ENCODE measurements at places on chromosomes 3 and 15.

DNA sequence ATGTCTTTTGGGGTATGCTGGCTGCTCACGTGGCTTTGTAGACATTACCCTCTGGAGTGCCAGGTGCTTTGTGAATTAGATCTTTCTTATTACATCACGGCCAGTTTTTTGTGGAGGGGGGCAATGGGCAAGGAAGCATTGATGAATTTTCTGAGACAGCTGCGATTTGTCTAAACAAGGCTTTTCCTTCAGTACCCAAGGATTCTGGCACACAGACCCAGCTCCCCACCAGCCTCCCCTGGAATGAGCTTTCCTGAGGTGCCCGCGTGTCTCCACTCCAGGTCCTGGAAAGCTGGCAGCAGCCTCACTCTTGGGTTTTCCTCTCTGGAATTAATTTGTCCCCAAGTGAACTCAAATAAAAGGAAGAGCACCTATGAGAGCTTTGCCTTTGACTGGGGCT, 157.6 kb upstream of the CTDSPL start:
- no peak for DNase-seq

- no peak for DNase-seq
Observed at GRCh38 chr15:62444104-62445022, 279.3 kb upstream of the C2CD4B start.

- DNase-seq, result no peak
Observed at GRCh38 chr3:104974316-104974715, 392.4 kb upstream of the ALCAM start.

DNA sequence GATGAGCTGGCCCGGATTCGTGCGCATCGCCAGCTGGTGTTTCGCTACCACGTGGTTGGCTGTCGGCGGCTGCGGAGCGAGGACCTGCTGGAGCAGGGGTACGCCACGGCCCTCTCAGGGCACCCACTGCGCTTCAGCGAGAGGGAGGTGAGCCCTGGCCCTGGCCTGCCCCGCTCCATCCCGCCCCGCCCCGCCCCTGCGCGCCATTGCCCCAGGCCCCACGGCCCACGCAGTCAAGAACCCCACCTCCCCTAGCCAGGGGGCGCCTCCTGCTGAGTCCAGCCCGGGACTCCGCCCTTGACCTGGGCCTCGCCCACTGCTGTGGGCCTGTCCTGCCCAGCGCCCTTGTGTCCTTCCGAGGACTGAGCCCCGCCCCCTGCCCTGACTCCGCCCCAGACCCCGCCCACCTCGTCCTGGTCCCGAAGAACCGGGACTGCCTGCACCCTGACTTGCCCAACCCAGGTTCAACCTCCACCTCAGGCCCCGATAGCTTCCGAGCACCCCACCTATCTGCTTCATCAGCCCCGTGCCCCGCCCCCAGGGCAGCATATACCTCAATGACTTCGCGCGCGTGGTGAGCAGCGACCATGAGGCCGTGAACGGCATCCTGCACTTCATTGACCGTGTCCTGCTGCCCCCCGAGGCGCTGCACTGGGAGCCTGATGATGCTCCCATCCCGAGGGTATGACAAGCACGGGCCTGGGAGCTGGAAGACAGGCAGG, 14.8 kb downstream of the NT5DC2 start:
- DNase-seq, result no peak

DNA sequence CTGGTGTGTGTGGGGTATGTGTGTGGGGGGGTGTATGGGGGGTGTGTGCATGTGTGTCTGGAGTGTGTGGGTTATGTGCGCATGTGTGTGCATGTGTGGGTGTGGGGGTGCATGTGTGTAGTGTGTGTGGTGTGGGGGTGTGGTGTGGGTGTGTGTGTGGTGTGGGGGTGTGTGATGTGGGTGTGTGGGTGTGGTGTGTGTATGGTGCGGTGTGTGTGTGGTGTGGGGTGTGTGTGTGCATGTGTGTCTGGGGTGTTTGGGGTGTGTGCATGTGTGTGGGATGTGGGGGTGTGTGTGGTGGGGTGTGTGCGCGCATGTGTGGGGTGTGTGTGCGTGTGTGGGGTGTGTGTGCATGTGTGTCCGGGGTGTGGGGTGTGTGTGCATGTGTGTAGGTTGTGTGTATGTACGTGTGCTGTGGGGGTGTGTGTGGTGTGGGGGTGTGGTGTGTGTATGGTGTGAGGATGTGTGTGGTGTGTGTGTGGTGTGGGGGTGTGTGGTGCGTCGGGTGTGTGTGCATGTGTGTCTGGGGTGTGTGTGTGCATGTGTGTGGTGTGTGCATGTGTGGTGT, 6.2 kb upstream of the OCA2 start:
- no peak for DNase-seq

GRCh38 chr3:52222319-52223221, 2.9 kb downstream of the TLR9 start:
- no peak for DNase-seq

DNA sequence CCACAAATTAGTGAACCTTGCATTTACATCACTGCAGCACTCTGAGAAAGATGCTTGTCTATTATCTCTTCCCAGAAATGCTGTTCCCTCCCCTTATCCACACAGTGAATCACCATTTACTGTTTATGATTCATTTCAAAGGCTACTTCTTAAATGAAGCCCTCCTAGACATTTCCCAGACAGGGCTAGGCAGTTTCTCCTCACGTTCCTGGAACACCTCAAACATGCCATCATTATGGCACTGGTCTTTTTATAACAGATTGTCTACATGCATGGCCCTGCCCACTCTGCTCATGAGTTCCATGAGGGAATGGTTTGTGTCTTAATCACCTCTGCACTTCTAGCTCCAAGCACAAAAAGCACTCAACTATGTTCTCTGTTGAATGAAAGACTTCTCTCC, 32.2 kb upstream of the TM2D3 start:
- DNase-seq, result no peak

GRCh38 chr15:33067456-33067855, 127.1 kb downstream of the FMN1 start:
- DNase-seq, result no peak

- DNase-seq, result no peak
Observed at GRCh38 chr15:94286583-94286982, 55.2 kb downstream of the MCTP2 start.

DNA sequence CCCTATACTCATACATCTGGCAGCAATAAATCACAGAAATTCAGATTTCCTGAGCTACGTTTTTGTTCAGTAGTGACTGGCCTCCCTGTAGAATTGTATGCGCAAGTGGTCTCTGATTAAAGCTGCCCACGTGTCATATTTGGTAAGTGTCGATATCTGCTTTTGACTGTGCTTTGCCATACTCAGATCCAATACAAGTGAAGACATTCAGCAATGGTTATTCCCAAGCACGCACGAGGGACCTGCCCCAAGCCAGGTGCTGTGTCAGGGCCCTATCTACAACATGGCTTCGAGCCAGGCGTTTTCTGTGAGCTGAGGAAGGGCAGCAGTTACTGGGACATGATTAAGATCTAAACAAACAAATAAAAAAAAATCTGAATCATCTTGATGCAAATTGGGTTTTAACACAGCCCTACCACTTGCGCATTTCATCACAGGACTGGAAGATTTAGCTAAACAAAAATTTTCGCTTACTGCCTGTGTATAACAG, 47.2 kb upstream of the ICE2 start:
- DNase-seq, result no peak

GRCh38 chr3:151047636-151048035, 37.8 kb upstream of the MED12L start:
- DNase-seq, result no peak

DNA sequence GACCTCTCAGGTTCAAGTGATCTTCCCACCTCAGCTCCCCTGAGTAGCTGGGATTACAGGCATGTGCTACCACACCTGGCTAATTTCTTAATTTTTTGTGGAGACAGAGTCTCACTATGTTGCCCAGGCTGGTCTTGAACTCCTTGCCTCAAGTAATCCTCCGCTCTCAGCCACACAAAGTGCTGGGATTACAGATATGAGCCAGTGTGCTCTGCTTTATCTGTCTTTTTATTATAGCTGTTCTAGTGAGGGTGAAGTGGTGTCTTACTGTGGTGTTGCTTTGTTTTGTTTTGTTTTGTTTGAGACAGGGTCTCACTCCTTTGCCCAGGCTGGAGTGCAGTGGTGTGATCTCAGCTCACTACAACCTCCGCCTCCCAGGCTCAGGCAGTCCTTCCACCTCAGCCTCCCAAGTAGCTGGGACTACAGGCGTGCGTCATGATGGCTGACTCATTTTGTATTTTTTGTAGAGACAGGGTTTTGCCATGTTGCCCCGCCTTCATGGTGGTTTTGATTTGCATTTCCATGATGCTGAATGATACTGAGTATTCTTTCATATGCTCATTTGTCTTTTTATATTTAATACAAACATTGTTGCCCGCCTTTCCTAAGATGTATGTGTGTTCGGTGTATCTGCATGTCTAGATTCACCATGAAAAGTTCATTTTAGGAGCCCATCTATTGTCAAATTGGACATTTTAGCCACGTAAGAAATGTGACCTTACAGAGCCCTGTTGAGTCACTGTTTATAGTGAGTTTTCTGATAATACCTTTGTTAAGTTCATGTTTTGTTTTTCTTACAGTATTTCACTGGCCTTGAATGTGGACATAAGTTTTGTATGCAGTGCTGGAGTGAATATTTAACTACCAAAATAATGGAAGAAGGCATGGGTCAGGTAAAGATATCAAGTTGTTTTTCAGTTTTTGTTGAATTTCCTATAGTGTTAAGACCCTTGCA, 80.6 kb downstream of the ARIH1 start:
- no peak for DNase-seq

- no peak for DNase-seq
Observed at GRCh38 chr15:49135342-49135857, 20.0 kb downstream of the COPS2 start.

- DNase-seq, result no peak
Observed at GRCh38 chr3:55369141-55369847, 117.8 kb downstream of the WNT5A start.

GRCh38 chr15:95113041-95113440, 881.7 kb downstream of the MCTP2 start:
- no peak for DNase-seq

GRCh38 chr15:69026355-69026754, 11.9 kb downstream of the NOX5 start:
- no peak for DNase-seq

DNA sequence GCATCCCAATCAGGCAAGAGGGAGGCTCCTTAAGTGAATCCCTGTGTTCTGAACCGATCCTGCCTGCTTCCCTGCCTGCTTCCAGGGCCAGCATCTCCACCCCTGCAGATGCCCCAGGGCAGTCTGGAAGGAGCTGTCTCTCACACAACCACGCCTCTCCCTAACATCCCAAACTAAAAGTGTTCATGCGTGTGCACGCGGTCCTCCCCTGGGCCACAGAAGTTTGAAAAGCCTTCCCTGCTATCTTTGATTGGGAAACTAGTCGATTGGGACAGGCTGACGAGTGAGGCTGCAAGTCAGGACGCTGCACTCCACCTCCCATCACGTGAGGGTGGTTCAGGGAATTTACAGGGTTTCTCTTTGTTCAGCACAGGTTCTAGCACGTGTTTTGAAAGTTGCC, 340.9 kb upstream of the ICE2 start:
- no peak for DNase-seq

DNA sequence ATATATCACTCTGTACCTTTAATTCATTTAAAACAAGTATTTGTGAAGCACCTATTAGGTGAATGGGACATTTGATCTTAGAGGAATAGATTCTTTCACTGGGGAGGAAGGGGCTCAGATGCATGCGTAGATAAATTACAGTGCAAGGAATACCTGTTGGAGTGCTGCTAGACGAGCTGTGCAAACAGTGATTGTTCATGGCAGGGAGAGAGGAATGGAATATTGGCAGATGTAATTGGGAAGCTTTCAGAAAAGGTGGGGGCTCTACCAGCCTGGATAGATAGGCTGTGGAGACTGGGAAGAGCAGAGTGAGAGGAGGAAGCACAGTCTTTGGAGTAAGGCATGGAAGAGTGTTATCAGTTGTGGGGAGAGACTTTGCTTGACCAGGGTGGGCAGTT, 116.8 kb downstream of the AKAP13 start:
- DNase-seq, result no peak

DNA sequence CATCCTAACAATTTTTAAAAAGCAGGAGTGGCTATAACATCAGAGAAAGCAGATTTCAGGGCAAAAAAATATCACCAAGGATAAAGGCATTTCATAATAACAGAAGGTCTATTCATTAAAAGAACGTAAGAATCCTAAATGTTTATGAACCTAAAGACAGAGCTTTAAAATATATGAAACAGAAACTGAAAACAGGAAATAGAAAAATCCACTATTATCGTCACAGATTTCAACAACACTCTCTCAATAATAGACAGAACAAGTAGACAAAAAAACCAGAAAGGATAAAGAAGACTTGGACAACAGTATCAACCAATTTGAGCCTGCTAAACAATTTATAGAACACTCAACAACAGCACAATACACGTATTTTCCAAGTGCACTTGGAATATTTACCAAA, 71.4 kb downstream of the FBXL22 start:
- no peak for DNase-seq

GRCh38 chr3:153785901-153786300, 335.3 kb upstream of the ARHGEF26 start:
- no peak for DNase-seq

DNA sequence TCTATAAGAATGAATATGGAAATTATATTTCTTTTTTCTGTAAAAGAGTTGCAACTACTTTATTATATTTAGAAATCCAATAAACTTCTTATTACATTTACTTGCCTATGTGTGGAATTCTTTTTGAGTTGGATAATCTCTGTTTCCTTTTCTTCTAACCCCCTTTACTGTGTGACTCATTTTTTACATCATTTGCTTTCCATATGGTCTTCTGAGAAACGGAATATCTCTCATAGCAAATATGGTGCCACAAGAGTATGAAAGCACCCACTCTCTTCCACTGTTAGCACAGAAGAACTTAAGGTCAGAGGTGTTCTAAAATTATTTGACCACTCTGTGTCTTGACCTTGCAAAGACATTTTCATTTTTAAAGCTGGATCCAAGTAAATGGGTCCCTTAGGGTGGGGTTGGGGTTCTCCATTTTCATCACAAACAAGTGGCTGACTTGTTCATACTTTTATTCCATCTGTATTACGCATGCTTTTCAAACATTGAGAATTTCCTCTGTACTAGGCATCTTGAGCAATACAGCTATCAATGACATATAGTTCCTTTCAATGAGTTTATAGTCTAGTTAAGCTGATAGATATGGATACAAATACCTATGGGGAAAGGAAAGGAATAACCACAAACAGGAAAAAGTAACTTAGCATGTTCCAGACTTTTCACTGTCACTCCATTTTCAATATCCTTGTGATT, 281.1 kb upstream of the TPRG1 start:
- no peak for DNase-seq

GRCh38 chr15:101275018-101275417, 2.3 kb downstream of the SELENOS start:
- no peak for DNase-seq

GRCh38 chr15:98955331-98955730, 52.3 kb downstream of the PGPEP1L start:
- no peak for DNase-seq

DNA sequence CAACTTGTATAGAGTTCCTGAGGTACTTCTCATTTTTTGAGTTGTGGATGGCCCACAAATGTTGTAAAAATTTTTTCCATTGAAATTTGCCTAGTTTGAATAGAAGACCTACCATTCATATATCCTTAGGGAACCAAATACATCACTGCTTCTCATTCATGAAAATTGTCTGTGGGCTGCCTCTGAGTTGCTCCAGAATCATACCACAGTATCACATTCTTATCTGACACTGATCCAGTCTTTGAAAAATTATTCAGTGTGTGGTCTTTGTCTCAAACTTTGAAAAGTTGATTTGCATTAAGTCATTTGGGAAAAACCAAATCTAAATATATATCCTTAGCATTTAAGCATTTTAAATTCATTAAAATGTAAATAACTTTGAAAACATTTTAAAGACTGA, 321.1 kb downstream of the LSAMP start:
- no peak for DNase-seq

- DNase-seq, result no peak
Observed at GRCh38 chr15:49887659-49888322, 231.2 kb downstream of the ATP8B4 start.

- no peak for DNase-seq
Observed at GRCh38 chr3:184676927-184677326, 34.9 kb downstream of the MAGEF1 start.
